ENCODE measurements at places on chromosomes 12 and 14.

GRCh38 chr12:6323340-6323994, 13.0 kb downstream of the PLEKHG6 start:
- peak; percentile 52 for DNase-seq

DNA sequence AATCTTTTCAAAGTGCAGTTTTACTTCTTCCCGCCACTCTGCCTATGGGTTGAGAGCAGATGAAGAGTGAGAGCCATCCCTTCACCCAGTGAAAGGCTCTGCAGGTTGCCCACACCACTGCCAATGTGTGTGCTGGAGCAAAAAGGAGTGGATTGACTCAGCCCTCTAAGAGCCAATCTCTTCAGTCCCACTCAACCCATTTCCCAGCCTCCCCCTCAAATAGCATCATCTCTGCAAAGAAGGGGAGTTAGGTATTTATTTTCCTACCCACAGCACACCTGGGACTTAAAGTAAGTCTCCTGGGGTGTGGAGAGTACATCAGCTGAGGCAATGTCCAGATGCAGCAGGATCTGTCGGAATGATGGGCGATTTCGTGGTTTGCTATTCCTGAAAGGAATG, 15.3 kb downstream of the MAP3K12 start:
- DNase-seq: no peak

GRCh38 chr12:90111791-90112580, 403.3 kb upstream of the ATP2B1 start:
- DNase-seq: no peak

DNA sequence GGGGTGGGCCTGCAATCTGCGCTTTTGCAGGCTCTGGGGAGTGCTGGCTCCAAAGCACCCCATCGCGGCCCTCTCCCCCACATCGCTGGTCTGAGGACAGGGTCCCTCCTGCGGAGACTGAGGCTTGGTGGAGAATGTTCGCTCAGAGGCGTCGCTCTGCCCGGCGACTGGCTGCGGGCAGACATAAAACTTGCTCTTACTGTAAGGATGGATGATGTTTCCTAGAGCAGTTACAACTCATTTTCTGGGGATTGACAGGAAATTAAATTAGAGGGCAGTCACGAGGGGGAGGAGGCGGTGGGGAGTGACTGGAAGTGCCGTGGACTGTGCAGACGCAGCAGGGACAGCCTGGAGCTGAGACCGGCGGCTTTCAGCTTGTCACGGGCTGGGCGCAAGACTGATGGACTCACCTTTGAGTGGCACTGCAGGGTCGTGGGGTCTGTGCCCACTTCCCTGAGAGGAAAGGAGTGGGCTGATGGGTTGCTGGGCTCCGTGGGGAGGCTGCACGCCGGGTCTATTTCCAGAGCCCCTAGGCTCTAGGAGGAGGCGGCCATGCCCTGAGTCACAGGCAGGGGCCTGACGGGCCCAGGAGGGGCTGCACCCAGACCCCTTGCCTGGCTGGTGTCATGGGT, 32.8 kb downstream of the NOC4L start:
- no peak for DNase-seq

Measured in thyroid gland (tissue), 4 donors.